ENCODE measurements at places on chromosomes 12 and 14. TPM values are rescaled to one million over a fixed set of nuclear protein-coding genes. Genes with fewer than 3 reads are reported as not detected.

DNA sequence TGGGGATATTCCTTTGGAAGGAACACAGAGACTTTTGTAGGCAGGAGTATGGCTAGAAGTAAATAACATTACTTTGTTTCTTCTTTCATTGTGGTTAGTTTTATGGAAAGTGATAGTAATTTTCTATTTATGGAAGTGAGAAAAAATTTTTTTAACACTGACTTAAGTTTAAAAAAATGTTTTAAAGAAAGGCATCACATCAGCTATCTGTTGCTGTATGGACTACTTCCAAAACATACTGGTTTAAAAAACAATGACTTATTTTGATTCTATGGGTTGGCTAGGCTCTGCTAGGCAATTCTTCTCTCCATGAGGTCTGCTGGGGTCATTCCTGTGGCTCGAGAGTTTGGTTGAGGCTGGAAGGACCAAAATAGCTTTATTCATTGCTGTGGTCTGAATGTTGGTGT, 31.7 kb upstream of the SLC38A2 start:
- no peak overlapping the region for H3K4me3 ChIP-seq
- no peaks in the 10 kb centered on the region for H3K36me3 ChIP-seq
- no peaks in the 10 kb centered on the region for H3K27me3 ChIP-seq
- peaks cover 36% of the 10 kb centered on the region for H3K4me1 ChIP-seq

GRCh38 chr12:93244514-93245077, 133.1 kb upstream of the NUDT4 start:
- DNase-seq: no peak
- no peaks in the 10 kb centered on the region for H3K36me3 ChIP-seq
- no peak overlapping the region for H3K4me3 ChIP-seq
- no peak overlapping the region for H3K27ac ChIP-seq
- no peaks in the 10 kb centered on the region for H3K27me3 ChIP-seq
- H3K4me1 ChIP-seq: peaks cover 11% of the 10 kb centered on the region

Gene KLHL33
- total RNA-seq: 0.18 TPM

DNA sequence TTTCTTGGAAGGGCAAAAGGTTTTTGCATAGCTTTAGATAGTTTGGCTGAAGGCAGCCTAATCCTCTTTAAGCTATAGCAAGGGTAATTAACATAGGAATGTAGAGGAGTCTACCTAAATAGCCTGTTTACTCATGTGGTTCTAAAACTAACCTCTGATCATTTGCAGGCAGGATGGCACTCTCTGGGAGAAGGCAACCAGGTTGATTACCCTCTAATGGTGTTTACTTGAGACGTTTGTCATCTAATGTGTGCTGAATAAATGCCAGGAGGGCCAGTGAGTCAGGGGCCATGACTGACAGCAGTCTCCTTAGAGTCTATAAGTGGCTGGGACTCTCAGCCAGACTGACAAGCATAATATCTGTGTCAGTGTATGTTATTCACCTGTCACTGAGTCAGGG, 286.4 kb downstream of the PCNX1 start:
- DNase-seq: no peak
- H3K27ac ChIP-seq: no peak overlapping the region
- no peaks in the 10 kb centered on the region for H3K36me3 ChIP-seq
- H3K27me3 ChIP-seq: no peaks in the 10 kb centered on the region
- H3K4me1 ChIP-seq: no peaks in the 10 kb centered on the region

- no peak overlapping the region for H3K27ac ChIP-seq
- H3K4me1 ChIP-seq: no peaks in the 10 kb centered on the region
- H3K27me3 ChIP-seq: no peaks in the 10 kb centered on the region
- no peak for DNase-seq
These were observed 66.3 kb downstream of the CKB start for GRCh38 chr14:103456167-103456835.
